Cerebellum (tissue), 4 donors: ENCODE measurements at places on chromosomes 16 and 17. TPM values are rescaled to one million over a fixed set of nuclear protein-coding genes. Genes with fewer than 3 reads are reported as not detected.

DNA sequence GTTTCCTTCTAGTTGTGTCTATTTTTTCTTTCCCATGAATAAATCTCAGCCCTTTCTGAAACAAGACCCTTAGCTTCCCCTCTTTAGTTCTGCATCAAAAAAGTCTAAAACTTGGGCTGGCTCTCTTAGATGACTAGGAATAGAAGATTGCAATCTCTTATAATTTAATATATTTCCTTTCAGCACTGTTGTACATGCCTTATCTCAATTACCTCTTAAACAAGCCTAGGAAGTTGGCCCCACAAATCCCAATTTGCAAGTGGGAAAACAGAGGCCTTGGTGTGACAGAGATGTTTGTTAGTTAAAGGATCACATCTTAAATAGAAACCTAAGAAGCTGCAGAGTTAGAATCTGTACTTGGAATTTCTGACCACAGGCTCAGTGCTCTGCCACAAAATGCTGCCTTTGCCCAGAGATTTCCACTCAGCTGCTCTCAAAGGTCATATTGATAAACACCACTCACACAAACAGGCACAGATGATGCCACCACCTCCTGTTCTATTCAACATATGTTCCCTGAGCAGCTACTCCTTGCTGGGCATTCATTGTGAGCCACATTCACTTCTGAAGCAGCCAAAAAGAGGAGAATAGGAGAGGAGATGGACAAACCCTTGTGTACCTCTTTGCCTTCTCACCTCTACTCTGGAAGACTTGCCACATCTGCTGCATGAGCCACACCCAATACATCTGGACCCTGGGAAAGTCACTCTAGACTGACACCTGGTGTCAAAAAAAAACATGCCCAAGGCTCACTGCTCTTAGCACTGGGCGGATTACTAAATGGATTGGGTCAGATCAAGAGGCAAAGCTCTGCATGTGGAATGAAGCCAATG, 5.5 kb downstream of the CCDC182 start:
- peak; percentile 24 for DNase-seq

The TIMP2 gene
- 36.2 TPM for total RNA-seq

GRCh38 chr16:57432505-57432904, 14.7 kb downstream of the CIAPIN1 start:
- DNase-seq = no peak

DNA sequence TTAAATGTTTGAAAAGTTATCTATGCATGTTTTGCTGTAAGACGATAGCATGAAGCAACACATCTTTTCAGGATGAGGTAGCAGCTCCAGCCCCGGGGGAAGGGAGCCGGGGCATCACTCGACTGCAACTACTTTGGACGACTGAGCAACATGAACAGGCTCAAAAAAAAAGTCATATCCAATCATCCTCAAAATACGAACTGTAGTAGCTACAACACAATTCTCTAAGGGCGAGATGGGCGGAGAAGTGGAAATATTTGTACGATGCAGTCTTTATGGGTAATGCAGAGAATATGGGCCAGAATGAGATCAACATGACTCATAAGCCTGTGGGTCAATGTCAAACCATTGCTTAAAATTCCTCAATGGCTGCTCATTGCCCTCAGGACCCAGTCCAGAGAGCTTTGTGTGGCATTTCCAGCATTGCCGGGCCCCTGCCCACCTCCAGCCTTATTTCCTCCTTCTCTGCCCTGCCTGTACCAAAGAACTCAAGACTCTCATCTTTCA, 17.7 kb upstream of the SMURF2 start:
- DNase-seq = no peak

DNA sequence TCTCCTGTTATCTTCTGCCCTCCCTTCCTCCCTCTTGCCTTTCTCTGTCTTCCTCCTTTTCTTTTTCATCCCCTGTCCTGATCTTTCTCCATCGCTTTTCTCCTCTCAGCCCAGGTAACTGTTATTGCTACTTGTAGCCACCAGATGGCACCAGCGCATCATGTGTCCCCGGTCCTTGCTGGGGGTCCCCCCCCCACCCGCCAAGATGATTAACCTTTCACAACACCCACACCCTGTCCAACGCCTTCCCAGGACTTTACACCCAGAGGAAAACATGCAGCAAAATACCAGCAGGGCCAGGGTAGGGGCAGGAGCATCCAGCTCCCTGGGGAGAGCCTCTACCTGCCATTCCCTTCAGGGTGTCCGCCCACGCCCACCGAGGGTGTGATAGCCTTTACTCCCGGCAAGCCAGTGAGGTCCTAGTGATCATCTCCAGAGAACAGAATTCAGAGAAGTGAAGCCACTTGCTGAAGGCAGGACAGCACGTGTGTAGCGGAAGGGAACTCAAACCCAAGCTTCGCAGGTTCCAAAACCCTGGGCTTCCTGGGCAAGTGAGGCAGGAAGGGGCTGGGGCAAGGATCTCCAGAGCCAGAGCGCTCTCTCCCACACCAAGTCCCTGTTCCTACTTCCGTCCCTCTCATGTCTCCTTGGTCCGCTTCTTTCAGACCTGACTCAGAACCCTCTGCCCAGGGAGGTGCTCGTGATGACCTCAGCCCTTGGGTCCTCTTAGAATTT, 13.4 kb upstream of the TAC4 start:
- DNase-seq = peak; percentile 82

- DNase-seq = no peak
Observed at GRCh38 chr17:2157081-2157480, 102.2 kb downstream of the HIC1 start.

DNA sequence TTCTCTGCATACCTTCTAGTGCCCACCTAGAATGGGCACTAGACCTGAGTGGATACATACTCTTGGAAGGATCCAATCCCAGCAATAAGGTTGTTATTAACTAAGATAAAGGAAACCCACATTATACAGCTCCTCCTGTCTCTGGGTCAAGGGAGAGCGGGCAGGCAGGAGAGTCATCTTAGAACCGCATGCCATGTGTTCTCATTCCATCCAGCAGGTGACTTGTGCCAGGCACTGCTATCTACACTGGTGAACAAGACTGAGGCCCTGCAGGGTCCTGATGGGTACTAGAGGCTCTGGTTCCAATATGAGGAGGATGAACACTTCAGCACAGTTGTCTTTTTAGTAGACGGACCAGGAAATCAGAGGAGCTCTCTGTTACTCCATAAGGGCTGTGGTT, 5.9 kb upstream of the CD300H start:
- no peak for DNase-seq

The CLEC18A gene
- total RNA-seq = 9.3 TPM

DNA sequence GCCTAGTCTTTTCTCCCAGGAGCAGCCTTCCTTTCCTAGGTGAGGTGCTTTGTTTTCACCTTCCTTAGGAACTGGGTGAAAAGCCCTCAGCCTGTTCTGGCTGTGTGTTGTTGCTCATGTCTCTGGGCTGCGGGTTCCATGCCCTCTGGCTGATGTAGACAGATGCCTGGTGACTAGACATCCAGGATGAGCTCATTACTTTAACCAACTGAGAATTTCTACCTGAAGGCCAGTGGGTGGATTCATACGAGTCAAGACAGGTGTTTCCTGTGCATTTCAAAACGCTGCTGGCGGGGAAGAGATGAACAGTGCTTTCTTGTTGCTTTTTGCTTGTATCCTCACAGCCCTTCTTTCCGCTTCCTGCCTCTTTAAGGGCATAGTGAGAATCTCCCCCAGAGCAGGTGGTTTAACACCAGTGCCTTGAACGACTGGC, 22.3 kb downstream of the SAP30BP start:
- no peak for DNase-seq

GRCh38 chr16:72938795-72939164, 109.1 kb downstream of the ZFHX3 start:
- DNase-seq = no peak

- no peak for DNase-seq
Observed at GRCh38 chr16:69093974-69094373, 11.5 kb upstream of the HAS3 start.

The HBA2 gene
- 1,595 TPM for total RNA-seq

GRCh38 chr16:23836078-23836403, 258 bp downstream of the PRKCB start:
- no peak for DNase-seq

GRCh38 chr17:42832213-42832933, 824 bp upstream of the PSME3 start:
- DNase-seq = no peak

The GRAPL gene
- total RNA-seq = 1.3 TPM

DNA sequence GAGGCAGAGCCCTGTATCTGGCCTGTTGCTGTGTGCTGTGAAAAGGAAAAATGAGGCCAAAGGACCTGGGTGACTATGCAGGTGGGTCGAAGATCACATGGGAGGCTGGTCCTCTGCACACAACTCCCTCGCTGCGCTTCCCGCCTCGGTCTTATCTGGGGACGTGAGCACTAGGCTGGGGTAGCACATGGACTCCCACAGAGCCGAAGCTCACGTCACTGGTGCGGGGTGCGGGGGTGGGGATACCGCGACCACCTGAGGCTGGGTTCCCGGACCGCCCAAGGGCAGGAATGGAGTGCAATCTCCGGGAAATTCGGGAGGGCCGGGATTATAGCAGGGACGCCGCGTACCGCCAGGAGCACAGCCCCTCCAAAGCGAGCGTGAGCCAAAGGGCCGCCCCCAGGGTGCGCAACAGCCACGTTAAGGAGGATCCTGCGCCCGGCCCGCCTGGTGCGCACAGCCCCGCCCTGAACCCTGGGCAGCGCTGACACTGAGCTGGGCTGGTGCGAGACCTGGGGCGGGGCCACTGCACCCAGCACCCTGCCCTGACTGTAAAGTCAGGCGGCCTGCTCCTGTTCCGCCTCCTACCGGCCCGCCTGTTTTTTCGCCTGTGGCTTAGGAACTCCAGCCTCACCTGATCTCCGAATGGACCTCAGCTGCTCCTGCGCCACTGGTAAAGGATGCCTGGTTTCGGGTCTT, 4.8 kb downstream of the MT1A start:
- peak; percentile 44 for DNase-seq

The SLC12A4 gene
- 44.6 TPM for total RNA-seq

DNA sequence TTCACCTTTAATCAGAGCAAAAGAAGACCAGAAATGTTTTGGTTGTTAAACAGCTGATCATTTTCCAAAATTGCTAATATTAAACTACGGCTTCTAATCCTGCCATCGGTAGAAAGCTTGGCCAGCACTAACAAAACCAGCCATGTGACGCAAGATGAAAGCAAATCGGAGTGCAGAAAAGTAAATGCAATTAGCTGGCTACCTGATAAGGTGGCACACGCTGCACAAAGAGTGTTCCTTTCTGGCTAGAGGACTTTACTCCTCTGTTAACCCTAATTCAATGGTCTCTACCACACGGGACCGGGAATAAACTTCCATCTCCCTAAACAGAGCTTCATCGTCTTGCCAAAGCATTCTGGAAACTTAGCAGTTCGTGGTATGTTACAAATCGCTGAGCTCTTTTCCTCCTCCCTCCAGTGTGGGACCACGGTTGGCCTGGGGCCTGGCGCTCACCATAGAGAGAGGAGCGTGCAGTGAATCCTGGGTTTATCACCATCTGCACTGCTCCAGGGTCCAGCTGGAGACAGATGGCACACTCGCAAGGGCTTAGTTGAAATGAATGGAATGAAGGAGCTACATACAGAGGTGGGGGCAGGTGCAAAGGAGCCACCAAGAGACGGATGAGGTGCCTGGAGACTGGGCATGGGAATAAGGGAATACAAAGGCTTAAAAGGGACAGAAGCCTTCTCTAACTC, 10.1 kb upstream of the COG1 start:
- peak; percentile 67 for DNase-seq

The C1QL1 gene
- total RNA-seq = 4.3 TPM

- DNase-seq = no peak
Observed at GRCh38 chr16:1539720-1540555, 6.5 kb downstream of the TMEM204 start.

DNA sequence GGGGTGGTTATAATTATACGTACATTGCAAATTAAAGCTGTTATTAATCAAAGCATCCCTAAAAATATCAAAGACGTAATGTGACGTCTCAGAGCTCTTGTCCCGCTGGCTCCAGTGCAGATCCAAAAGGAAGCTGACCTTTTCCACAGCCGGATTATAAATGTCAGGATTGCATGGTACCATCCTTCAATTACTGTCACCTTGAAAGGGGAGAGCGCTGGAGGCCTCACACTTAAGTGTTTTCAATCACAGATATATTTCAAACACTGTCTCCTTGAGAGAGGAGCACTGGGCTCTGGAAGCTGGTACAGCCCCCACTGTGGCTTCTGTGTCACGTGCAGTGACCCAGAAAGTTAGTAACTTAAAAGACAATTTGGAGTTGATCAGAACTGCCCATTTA, 94.2 kb downstream of the AIPL1 start:
- no peak for DNase-seq

DNA sequence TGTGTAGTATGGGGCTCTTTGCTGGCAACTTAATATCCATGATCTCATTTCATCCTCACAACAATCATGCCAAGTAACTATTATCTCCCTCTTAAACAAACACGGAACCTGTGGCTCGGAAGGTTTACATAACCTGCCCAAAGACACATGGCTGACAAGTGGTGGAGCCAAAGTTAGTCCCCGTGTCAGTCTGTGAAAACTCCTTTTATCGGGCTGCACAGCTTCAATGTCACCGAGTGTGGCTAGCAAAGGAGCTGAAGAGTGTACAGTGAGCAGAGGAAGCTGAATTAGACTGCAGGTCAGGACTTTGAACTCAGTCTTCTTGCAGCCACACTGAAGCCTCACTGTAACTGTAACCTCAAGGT, 80.3 kb downstream of the PARN start:
- DNase-seq = no peak

- DNase-seq = no peak
Observed at GRCh38 chr17:40501499-40501911, at the start of gene TNS4. TNS4 (minus strand) TSS chr17:40501623; CDS start chr17:40496425, 5,198 bp downstream.

DNA sequence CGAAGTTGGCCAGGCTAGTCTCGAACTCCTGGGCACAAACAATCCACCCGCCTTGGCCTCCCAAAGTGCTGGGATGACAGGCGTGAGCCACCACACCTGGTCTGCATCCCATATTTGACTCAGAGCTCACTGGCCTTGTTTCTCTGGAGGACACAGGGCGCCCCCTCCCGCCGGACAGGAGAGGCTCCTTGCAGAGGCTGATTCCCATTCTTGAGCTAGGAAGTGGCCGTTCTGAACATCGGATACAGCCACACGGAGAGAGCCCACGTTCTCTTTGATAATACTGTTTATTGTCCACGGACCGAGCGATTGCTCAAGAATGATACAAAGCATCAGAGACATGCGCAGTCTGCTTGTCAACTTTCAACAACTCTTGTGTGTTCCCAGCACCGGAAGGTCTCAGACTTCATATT, 12.1 kb upstream of the USP36 start:
- DNase-seq = no peak

The TMC5 gene
- 0.36 TPM for total RNA-seq

The CDRT15 gene
- not detected for total RNA-seq

DNA sequence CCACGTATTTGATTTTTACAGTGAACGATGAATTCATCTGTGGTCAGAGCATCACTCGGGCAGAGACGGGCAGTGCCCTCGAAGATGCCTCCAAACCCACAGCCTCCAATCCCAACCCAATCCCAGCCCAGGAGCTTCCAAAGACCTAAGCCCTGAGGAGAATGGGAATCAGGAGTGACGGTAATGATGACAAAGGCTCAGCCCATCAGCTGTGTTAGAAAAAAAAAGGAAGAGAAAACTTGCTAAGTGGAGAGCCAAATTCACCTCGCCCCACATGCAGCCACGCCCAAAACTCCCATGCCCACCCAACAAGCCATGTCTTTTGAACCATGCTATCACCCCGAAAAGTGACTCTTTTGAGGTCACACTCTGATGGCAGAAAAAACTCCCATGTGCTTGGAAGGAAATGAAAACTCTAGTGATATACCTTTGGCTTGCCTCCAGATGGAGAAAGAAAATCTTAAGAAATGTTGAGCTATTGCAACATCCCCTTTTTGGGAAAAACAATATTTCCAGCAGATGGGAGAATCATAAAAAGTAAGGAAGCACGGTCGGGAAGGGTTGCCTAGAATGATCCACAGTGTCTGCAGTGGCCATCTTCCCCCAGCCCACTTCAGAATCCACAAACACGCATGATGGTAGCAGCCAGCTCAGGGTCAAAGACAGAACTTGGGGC, 37.7 kb downstream of the XYLT1 start:
- no peak for DNase-seq
